ENCODE measurements at places on chromosomes 2 and 18.

- peak; percentile 86 for DNase-seq
Observed at GRCh38 chr18:13464432-13465123, 246.0 kb downstream of the LDLRAD4 start.

- no peak for DNase-seq
Observed at GRCh38 chr2:18498531-18498930, 61.9 kb downstream of the RDH14 start.

GRCh38 chr18:22230471-22230945, 61.1 kb downstream of the GATA6 start:
- no peak for DNase-seq

DNA sequence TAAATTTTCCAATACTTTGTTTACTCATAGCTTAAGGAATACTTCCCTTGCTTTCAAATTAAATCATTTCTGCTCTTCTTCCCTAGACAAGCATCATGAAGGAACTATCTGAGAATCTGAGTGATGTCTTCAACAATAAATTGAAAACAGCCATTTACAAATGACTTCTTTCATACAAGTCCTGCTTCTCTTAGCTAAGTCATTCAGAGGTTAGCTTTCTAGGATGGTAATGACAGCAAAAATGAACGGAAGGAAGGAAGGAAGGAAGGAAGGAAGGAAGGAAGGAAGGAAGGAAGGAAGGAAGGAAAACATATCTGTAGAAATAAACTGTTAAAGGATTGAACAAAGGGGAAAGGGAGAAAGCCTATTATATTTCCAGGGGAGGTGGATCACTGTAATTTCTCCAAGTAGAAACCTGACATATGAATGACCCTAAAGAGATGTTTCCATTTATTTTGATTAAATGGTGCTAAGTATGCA, 335.0 kb upstream of the KYNU start:
- no peak for DNase-seq

GRCh38 chr2:189698020-189698887, 23.8 kb downstream of the ANKAR start:
- peak; percentile 16 for DNase-seq

DNA sequence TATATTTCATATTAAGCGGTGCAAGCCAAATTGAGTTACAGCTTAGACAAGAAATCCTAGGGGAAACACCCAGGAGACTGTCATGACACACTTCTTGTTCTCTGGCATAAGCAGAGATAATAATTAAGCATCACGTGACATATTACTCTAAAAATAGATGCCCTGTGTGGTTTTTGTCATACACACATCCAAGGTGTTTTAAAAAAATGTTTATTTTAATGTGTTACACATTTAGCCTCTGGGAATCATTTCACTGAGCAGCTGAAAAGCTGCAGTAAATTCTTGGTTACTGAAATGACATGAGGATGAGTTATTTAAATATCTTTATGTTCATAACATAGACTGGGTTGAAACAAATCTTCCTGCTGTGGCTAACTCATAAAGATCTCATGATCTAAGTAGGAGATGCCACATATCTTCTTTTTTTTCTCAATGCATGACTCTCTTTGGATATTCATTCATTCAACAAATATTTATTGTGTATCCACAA, 38.0 kb upstream of the ERMN start:
- no peak for DNase-seq

DNA sequence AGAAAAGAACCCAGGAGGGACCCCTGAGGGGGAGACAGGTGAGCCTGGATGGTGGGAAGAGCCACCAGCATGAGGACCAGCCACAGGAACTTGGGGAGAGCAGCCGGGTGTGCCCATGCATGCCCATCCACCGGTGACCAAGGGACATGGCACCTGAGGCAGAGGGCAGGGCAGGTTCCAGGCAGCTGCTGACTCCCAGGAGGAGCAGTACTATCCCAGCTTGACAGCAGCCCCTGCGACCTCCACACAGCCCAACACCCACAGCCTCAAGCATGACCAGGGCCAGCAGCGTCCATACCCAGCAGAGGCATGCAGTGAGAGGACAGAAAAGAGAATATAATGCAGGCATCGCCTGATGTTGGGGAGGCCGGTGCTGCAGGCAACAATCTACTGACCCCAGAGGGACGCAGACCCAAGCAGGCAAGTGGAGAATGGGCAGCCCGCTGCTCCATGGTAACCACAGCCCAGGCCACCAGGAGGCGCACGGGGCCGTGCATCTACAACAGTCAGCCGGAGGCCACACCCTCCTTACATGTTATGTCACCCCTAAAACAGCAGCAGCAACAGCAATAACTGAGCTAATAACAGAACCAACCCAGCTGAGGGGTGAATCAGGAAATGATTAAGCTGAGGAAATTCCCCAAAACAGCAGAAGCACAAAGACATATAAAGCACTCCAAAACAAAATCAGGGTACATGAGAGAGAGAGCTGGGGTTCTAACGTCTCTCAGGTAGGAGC, 44.1 kb downstream of the ANKMY1 start:
- DNase-seq: peak; percentile 66

- DNase-seq: no peak
Observed at GRCh38 chr18:1475867-1476266, 571.2 kb downstream of the ADCYAP1 start.

GRCh38 chr2:170503563-170503962, 211.6 kb upstream of the SP5 start:
- no peak for DNase-seq

DNA sequence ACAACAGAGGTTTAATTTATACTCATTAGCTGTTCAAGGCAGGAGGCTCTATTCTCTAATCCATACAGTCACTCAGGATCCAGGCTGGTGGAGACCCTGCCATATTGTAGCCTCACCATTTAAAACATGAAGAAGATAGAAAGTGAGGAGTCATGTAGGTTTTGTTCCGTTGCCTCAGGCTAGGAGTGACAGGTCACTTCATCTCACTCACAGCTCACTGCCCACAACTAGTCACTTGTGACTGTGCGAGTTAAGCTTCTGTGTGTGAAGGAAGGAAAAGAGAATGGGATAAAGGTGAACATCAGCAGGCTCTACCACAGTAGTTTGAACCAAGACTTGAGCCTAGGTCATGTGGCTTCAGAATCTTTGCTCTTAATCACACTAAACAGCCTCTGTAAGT, 9.0 kb upstream of the IGFBP2 start:
- no peak for DNase-seq

DNA sequence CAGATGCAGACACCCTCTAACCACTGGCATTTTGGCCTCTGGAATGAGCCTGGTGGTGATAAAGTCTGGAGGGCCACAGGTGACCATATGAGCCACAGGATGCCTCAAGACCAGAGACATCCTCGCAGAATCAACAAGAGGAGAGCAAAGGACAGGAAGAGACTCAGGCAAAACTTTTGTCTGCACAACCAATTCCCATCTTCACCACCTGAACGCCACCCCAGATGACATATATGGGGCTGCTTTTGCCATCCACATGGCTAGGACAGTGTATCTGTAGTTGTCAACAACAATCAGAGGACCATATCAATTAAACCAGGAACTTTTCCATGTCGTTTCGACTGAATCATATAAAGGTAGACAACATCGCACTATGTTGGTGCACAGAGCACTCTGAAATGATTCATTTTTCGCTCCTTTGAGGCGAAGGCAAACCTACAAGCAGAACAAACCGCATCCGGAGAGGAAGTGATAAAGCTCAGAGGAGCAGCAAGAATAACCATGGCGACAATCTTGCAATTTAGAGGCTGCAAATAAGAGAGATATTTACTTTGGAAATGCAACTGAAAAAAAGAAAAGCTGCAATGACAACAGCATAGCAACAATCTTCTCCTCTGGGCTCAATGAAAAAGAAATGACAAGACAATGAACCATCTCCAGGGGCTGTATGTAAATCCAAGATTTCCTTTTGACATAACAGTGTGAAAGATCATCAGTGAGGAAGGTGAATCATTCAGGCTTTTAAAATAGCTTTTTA, 204.5 kb downstream of the ARL4C start:
- DNase-seq: peak; percentile 92

DNA sequence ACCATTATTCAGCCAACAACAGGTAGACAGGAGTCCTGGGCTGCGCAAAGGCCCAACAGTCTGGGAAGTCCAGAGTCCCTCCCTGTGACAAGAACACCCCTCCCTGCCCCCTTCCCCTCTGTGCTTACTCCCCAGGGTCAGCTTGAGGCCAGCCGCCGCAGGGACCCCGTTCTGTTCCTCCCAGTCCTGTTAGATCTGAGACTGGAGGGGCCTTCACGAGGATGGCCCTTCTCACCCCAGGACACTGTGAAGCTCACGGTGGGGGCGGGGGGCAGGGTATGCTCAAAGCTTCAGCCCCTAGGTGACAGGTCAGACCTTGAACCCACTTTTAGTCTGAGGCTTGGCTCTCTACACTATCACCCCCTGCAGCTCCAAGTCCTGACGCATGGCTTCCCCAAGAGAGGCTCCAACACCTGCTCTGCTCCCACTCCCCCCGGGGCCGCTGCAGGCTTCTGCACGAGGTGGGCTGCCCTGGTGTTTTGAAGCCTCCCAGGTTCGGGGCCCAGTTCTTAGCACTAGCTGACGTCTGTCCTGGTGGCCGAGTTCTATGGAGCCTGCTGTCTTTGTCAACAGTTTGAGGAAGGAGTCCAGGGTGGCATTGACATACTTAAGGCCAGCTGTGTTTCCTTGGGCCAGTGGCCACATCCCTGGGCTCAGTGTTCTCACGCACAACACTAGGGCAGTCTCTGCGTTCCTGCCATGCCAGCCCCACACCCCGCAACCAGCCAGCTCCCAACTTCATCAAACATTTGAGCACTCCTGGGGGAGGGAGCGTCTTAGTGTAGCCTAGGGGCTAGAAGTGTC, 37.2 kb upstream of the HPCAL1 start:
- DNase-seq: no peak

DNA sequence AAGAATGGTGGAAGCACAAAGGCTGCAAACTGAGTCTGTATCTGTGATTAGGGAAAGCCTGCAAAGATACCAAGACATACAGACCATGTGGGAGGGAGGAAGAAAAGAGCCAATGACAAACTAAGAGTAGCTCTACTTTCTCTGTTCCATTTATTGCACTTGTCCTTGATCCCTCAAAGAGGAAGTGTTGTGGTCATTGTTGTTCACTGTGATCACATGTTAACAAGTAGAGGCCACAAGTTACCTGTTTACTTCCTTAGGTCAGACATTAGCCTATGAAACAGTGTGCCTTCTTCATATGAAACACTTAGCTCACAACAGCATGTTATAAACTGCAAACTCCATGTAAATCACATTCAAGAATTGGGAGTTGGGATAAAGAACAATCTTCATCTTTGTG, 32.6 kb downstream of the MAP2 start:
- peak; percentile 26 for DNase-seq

- peak; percentile 6 for DNase-seq
Observed at GRCh38 chr2:152861349-152861942, 143.0 kb downstream of the ARL6IP6 start.

DNA sequence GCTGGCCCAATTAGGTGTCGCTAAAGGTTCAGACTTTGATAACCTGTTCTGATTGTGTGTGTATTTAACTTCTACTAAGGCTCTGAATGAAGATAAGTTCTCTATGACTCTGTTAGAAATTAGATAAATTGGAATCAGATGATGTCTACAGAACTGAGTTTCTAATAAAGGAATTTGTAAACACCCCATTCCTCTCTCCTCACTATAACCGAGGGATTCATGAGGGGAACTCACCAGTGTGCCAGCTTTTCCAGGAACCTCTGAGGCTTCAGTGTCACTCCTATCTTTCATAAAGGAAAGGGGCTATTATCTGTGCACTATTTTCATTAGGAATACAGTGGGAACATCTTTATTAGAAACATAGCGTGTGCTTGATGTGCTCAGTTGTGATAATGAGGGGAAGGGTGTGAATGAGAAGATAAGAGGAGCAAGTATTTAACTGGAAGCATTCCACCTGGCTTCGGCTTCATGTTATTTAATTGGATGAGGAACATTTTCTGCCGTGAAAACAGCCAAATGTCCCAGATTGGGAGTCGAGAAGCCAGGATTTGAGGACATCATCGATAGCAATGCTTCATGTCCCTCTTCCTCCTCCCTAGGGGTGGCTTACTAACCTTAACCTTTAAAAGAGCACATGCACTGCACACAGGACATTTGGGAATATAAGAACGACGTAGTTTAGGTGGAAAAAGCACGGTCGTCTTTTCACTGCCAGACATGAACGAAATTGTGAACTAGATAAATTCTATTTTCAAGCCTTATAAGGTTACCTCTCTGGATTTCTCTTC, 84.8 kb upstream of the TCF4 start:
- DNase-seq: no peak

DNA sequence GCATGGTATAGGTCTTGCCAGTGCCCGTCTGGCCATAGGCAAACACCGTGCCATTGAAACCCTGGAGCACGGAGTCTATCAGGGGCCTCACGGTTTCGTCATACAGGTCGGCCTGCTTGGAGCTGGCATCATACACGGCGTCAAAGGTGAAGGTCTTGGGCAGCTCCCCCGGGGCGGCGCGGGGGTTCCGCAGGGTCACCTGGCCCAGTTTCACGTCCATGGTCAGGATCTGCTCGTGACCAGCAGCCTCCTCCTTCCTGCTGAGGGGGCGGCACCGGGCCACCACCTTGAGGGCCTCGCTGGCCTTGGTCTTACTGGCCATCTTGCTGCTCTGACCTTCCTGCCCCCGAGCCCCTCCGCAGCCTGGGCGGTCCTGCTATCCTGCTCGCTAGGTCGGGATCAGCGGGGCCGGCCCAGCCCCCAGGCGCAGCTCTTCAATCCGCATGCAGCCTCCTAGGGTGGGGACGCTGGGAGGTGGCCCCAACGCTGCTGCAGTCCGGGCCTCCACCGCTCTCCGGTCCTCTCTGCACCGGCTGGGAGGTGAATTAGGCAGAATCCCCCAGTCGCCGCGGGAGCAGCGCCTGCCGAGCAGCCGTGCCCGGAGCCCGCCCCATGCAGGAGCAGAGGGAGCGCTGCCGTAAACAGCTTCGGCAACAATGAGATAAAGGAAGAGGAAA, 563 bp downstream of the KIF3C start:
- DNase-seq: no peak

- DNase-seq: no peak
Observed at GRCh38 chr18:33873112-33873511, 295.1 kb downstream of the ASXL3 start.

GRCh38 chr2:100135415-100135814, 7.0 kb downstream of the AFF3 start:
- no peak for DNase-seq

DNA sequence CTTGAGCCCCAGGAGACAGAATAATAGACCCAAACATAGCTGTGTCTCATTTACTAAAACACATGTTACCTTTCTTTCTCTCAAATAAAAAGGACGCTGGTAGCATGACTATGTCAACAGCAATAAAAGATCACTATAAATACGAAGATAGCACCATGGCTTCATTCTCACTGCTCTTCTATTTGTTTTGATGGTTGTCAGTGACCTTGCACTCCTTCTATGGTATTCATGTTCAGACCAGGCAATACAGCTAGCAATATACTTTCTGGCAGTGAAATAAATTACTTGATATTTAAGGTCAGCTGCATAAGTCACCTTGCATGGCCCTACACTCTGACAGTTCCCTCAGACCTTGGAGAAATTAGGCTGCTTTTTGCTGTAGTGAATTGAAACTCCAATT, 263.2 kb upstream of the CDH7 start:
- DNase-seq: no peak
